ENCODE measurements at places on chromosomes 2 and 18.

DNA sequence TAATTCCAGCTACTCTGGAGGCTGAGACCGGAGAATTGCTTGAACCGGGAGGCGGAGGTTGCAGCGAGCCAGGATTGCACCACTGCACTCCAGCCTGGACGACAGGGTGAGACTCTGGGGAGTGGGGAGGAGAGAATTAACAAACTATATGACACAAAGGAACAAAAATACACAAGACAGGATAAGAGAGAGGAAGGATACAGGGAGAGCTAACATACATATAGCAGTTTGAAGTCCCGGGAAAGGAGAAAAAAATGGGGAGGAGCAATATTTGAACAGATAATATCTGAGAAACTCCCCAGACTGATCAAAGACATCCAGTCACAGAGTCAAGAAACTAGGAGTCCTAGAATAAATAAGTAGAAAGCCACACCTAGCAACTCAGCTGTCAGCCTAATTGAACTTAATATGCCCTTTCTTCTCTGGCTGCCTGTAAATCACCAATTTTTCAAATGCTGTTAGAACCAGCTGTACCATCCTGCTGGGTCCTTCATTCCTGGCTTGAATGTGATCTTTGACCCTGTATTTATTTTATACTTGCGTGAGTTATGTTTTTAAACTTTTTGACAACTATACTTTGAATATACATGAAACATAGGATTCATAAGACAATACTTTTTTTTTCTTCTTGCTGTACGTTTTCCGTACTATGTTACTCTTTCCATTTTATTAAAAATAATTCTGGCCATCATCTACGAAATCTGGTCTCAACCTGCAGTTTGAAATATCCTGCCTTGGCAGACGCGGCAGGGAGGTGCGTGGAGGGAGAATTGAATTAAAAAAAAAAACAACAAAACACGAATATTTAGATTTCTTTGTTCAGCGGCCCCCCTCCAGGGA, 876 bp upstream of the CYP27A1 start:
- DNase-seq: no peak

GRCh38 chr18:58511897-58512581, 116.9 kb downstream of the ALPK2 start:
- DNase-seq: no peak

DNA sequence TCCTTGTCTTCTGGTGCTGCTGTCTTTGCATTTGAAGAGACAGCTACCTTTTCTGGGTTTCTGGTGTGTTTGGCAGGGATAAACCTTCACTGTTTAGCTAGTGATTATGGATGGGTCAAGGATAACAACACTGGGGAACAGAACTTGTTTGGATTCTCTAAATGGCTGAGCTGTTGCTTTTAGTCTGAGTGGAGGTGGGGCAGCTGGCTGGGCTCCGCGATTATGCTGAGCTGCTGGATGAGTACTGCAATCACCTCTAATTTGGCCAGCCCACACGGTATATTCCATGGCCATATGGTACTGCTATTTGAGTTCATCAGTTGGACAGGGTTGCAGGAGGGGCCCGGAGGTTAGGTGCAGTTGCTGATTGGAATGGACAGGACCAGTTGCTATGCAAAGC, 361.6 kb upstream of the TFPI start:
- no peak for DNase-seq

DNA sequence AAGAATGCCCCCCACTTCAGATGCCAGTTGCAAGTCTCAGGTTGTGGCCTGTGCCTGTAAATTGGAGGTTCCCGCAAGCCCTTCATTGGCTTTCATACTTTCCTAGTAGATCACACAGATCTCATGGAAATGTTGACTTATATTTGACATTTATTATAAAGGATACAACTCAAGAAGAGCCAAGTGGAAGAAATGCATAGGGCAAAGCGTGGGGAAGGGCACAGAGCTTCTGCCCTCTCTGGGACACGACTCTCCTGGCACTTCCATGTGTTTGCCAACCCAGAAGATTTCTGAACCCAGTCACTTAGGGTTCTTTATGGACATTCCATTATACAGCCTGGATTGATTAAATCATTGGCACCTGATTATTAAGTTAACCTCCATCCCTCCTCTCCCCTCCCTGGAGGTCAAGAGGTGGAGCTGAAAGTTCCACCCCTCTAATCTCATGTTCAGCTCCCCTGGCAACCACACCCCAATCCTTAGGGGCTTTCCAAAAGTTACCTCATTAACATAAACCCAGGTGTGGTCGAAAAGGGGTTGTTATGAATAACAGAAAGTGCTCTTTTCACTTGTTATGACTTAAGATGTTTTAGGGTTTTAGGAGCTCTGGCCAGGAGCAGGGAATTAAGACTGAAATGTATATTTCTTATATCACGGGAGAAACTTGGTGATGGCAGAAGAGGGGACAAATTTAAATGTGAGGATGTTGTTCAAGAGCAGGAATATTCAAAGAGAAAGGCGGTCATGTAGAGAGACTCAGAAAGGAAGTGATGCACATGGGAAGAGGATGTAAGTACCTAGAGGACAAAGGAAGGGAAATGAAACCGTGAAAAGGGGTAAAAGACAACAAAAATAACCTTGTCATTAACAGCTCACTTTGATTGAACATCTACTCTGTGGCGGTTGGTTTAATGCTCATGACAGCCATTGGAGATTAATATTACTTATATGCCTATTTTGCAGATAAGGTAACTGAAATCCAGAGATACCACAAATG, 31.8 kb downstream of the SP100 start:
- no peak for DNase-seq

GRCh38 chr18:13703899-13704298, 22.5 kb downstream of the FAM210A start:
- DNase-seq: no peak
